Activated T-cell treated with anti-CD3 and anti-CD28 coated beads for 48 hours (primary cell): ENCODE measurements at places on chromosomes 1 and 21.
A peak's percentile ranks its signal among the peaks of the same experiment; 100 is the strongest.

GRCh38 chr1:228178737-228179684, 13.4 kb downstream of the IBA57 start:
- no peak for DNase-seq

- DNase-seq, result no peak
Observed at GRCh38 chr1:201515895-201516294, 9.0 kb upstream of the CSRP1 start.

GRCh38 chr1:201686714-201687455, 142.1 kb upstream of the IPO9 start:
- no peak for DNase-seq

DNA sequence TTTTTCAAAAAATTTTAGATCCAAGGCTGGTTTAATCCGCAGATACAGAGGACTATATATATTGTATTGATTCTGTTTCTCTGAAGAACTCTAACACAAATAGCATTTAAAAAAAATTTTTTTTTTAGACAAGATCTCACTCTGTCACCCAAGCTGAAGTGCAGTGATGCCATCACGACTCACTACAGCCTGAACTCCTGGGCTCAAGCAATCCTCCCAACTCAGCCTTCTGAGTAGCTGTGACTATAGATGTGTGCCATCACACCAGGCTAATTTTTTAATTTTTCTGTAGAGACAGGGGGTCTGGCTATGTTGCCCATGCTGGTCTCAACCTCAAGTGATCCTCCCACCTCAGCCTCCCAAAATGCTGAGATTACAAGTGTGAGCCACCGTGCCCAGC, 3.0 kb downstream of the ANKRD45 start:
- no peak for DNase-seq

- DNase-seq, result no peak
Observed at GRCh38 chr1:109531826-109532364, 7.8 kb upstream of the GPR61 start.

DNA sequence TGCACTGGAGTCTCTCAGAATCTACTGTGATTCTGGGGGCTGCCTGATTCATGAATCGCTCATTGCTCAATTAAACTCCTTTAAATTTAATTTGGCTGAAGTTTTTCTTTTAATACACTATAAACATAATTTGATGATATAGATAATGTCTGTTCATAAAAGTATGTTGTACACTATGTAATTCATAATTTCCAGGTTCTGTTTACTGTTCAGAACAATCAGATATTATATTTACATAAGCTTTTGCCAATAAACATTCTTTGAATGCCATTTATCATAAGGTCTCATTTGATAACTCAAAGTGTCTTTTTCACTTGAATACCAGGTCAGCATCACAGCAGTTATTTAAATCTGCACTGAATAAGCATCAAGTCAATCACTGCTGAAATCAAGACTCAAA, 39.6 kb downstream of the PIGK start:
- no peak for DNase-seq

DNA sequence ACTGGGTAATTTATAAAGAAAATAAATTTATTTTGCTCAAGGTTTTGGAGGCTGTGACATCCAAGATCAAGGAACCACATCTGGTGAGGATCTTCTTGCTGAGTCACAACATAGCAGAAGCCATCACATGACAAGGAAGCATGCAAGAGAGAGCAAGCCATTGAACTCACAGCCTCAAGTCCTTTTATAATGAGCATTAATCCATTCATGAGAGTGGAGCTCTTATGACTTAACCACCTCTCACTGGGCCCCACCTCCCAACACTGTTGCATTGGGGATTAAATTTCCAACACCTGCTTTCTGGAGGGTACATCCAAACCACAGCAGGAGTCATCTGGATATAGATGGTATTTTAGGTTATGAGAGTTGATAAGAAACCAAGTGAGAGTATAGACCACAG, 20.6 kb upstream of the EGLN1 start:
- no peak for DNase-seq

DNA sequence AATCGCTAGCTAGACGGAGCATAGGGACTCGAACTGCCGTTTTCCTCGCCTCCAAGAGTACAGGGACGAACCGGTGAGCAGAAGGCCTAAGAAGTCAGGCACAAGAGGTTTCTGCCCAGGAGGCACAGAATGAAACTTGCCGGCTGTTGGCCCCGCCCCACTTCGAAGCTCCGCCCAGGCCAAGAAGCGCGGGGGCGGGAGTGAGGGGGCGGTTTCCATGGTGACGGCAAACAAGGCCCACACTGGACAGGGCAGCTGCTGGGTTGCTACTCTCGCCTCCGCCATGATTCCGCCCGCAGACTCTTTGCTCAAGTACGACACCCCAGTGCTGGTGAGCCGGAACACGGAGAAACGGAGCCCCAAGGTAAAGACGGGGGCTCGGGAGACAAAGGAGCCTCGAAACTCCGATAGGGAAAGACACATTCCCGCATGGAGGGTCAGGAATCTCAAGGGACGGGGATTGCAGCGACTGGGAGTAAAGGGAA, at the start of gene DNALI1:
Gene DNALI1, plus strand, starts transcription at position 229 of the 485 bp plus-strand sequence. Its CDS starts 55 bp downstream, at position 284.
- peak; percentile 26 for DNase-seq
